ENCODE measurements at places on chromosomes 1 and 21.

DNA sequence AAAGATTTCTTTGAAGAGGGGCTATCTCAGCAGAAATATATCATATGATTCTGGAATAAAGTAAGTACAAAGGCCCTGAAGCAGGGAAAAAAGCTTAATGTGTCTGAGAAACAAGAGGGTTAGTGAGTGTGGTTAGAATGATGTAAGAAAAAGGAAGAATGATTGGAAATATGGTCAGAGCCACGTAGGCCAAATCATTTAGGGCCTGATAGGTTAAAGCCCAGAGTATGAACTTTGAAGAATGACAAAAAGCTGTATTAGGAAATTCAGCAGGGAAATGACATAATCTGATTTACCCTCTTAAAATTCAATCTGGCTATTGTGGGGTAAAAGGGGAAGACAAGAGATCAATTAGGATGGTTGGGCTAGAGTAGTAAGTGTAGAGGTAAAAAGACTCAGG, 69.0 kb upstream of the MUTYH start:
- DNase-seq = no peak

DNA sequence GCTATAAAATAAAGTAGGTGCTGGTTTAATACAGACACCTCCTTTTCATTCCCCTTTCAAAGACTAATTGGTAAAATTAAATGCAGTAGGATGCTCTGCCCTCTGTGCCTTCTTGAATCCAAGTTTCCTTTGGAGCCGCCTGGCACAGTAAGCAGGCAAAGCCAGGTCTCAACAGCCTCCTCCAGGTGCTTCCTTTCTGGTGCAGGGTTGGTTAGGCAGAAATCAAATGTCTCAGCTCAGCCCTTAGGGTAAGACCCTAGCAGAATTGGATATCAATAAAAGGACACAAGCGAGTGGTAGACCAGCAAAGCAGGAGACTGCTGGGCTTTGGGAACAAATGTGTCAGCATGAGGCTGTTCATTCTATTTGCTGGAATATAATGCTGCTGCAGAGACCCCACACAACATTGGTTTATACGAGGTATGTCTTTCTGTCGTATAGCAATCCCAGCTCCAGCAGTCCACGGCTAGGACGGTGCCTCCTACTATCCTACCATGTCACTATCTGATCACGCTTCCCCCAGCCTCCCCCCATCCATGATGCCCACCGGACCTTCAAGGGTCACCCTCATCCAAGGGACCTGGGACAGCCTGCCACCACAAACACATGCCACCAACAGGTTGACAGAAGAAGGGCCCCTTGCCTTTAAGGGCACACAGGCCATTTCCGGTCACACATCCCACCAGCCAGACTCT, 58.4 kb downstream of the CAPN2 start:
- DNase-seq = no peak

- DNase-seq = no peak
Measured at GRCh38 chr1:166999075-166999474, 10.0 kb downstream of the MAEL start.

- DNase-seq = no peak
Measured at GRCh38 chr21:32181457-32181856, 97.4 kb downstream of the MIS18A start.

- no peak for DNase-seq
Measured at GRCh38 chr1:225980005-225980836, 18.9 kb downstream of the SDE2 start.

GRCh38 chr1:111895469-111895868, 94.0 kb downstream of the KCND3 start:
- DNase-seq = no peak

DNA sequence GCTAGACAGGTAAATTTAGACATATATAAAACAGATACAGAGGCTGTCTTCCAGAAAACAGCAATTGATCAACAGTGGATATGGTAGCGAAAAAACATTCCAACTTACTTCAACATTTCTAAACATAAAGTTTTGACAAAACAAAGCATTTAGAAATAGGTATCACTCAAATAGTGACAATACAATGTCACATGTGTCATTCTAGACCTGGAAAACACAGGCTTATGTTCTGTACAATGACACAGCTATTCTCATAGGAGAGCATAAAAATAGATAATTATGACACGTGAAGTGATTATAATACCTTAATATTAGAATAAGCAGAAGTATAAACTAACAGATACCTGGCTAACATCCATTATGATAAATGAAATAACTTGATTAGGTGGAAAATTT, 8.0 kb upstream of the DCAF6 start:
- DNase-seq = no peak

GRCh38 chr1:107934578-107934977, 30.4 kb downstream of the VAV3 start:
- no peak for DNase-seq

DNA sequence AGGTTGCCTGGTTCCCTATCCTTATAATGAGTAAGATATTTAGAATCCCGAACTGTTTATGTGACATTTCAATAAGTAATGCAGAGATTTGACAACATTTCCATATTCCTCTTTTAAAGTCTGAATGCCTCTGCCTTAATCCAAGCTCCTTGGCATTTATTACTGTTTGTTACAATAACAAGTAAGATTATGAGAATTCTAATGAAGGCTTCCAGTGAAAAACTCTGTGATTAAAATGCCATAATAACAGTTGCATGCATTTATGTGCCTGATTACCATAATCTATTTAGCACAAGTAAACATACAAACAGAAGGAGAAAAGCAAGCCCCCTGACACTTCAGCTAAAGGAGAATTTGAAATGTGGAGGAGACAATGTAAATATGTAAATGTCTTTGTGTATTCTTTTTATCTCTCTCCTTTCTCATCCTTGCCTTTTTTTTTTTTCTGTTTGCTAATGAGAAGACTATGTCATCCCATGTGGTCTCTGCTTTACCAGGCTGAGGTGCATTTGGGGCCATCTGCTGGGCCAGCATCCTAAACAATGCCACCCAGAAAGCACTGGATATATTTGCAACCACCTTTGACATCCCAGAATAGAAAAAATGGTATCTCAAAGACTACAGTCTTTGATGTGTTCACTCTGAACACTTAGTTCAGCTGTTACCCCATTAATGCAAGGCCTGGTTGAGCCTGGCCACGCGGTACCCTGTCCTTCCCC, 17.2 kb upstream of the OLIG2 start:
- no peak for DNase-seq

- no peak for DNase-seq
Measured at GRCh38 chr1:12626888-12627287, 8.9 kb upstream of the DHRS3 start.

GRCh38 chr1:220307607-220308006, 35.4 kb upstream of the RAB3GAP2 start:
- DNase-seq = no peak

GRCh38 chr1:110062612-110063011, 7.9 kb downstream of the ALX3 start:
- no peak for DNase-seq

All from KBM-7 (cell line).